Activated naive CD8-positive, alpha-beta T cell treated with anti-CD3 and anti-CD28 coated beads for 36 hours (primary cell): ENCODE measurements at places on chromosomes 13 and 19. TPM values are rescaled to one million over a fixed set of nuclear protein-coding genes. Genes with fewer than 3 reads are reported as not detected.

DNA sequence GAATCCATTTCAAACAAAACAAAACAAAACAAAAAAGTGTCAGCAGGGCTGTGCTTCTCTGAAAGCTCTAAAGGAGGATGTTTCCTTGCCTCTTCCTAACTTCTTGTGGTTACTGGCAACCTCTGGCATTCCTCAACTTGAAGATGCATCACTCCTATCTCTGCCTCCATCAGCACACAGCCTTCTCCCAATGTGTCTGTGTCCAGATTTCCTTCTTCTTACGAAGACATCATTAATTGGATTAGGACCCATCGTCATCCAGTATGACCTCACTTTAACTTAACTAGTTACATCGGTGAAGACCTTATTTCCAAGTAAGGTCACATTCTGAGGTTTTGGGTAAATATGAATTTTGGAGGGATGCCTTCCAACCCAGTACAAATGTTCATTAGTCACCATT, 33.8 kb upstream of the GTF2F2 start:
- H3K4me1 ChIP-seq = peaks cover 2% of the 10 kb centered on the region
- H3K27ac ChIP-seq = no peak overlapping the region
- no peak overlapping the region for H3K4me3 ChIP-seq
- H3K36me3 ChIP-seq = no peaks in the 10 kb centered on the region
- H3K27me3 ChIP-seq = peaks cover 4% of the 10 kb centered on the region
- no peak for DNase-seq

- H3K27ac ChIP-seq = no peak overlapping the region
- peaks cover 45% of the 10 kb centered on the region for H3K36me3 ChIP-seq
- no peak for DNase-seq
- H3K4me3 ChIP-seq = no peak overlapping the region
- peaks cover 26% of the 10 kb centered on the region for H3K4me1 ChIP-seq
- no peaks in the 10 kb centered on the region for H3K27me3 ChIP-seq
Measured at GRCh38 chr13:29576581-29576980, 18.9 kb downstream of the SLC7A1 start.

- H3K27me3 ChIP-seq = no peaks in the 10 kb centered on the region
- peak; percentile 63 for DNase-seq
- H3K36me3 ChIP-seq = peaks cover 5% of the 10 kb centered on the region
- H3K4me3 ChIP-seq = peak overlapping the region; percentile 71
- peaks cover 11% of the 10 kb centered on the region for H3K4me1 ChIP-seq
Measured at GRCh38 chr19:18109733-18110608, 12.4 kb downstream of the MAST3 start.

Gene LHFPL6
- 1.6 TPM for total RNA-seq

Gene C19orf67
- not detected for total RNA-seq

- H3K4me1 ChIP-seq = peaks cover 63% of the 10 kb centered on the region
- peak overlapping the region; percentile 56 for H3K27ac ChIP-seq
- peaks cover 20% of the 10 kb centered on the region for H3K36me3 ChIP-seq
- no peak overlapping the region for H3K4me3 ChIP-seq
- H3K27me3 ChIP-seq = no peaks in the 10 kb centered on the region
- no peak for DNase-seq
Measured at GRCh38 chr19:29677001-29677817, 11.9 kb downstream of the PLEKHF1 start.

DNA sequence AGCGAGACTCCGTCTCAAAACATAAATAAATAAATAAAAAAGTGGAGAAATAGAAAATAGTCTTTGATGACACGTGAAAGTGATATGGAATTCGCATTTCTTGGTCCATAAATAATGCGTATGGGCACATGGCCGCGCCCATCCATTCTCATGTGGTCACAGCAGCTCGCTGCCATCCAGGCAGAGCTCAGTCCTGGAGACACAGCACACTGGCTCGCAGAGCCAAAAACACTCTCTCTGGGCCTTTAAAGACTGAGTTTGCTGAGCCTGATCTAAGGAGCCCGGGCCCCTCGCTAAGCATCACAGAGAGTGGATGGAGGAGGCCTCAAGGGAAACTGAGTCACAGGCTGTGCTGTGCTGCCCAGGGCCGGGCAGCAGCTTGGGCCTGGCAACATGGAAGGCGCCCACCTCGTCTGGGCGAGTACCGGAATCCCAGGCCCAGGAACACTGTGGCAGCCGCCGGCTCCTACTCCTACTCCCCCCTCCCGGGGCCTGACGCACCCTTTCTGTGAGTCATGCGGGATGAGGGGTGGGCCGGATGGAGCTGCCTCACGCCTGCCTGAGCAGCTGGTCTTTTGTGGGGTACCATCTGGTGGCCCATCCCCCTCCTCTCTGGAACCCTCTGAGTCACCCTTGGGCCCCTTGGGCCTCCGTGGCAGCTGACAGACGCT, 28.9 kb upstream of the CACTIN start:
- H3K4me3 ChIP-seq = no peak overlapping the region
- no peaks in the 10 kb centered on the region for H3K4me1 ChIP-seq
- no peaks in the 10 kb centered on the region for H3K27me3 ChIP-seq
- DNase-seq = no peak
- no peak overlapping the region for H3K27ac ChIP-seq
- H3K36me3 ChIP-seq = peaks cover 8% of the 10 kb centered on the region

- H3K4me3 ChIP-seq = no peak overlapping the region
- peaks cover 45% of the 10 kb centered on the region for H3K4me1 ChIP-seq
- DNase-seq = no peak
- no peaks in the 10 kb centered on the region for H3K27me3 ChIP-seq
- no peaks in the 10 kb centered on the region for H3K36me3 ChIP-seq
Measured at GRCh38 chr13:50592412-50593155, 250.9 kb downstream of the DLEU7 start.

- H3K4me3 ChIP-seq = no peak overlapping the region
- H3K4me1 ChIP-seq = no peaks in the 10 kb centered on the region
- no peaks in the 10 kb centered on the region for H3K27me3 ChIP-seq
- no peaks in the 10 kb centered on the region for H3K36me3 ChIP-seq
- no peak overlapping the region for H3K27ac ChIP-seq
Measured at GRCh38 chr19:53696951-53697350, 65.2 kb downstream of the DPRX start.

GRCh38 chr13:23956106-23956505, 58.8 kb upstream of the C1QTNF9B start:
- H3K27me3 ChIP-seq = peaks cover 16% of the 10 kb centered on the region
- H3K4me1 ChIP-seq = peaks cover 7% of the 10 kb centered on the region
- H3K36me3 ChIP-seq = no peaks in the 10 kb centered on the region
- no peak overlapping the region for H3K27ac ChIP-seq

DNA sequence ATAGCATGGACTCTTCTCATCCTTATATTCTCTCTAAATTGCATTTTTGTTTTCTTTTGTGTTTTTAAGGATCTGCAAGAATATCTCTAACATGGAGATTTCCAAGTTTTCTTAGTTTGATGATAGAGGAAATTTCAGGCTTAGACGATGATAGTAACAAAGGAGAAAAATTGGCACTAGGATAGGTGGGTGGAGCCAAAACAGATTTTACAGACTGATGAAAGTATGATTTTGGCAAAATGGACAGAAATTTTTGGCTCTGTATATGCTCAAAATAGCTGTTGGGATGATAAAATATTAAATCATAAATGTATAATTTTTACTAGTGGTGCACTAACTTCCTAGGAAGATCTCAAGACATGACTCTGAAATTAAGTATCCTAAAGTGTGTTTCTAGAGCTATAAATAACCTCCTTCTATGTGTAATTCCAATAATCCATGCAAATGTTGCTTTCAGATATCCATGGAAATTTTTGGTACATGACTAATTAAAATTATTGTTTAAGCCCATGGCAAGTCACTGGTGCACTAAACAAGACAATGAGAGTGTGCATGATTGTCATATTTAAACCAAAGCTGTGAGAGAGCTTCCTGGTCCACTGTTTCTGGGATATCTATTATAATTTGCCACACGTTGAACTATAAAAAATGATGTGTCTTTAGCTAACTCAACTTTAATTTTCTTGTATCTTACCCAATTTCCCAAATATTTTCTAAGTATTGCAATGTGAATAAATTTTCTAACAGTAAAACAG, 55.8 kb upstream of the NBEA start:
- peaks cover 6% of the 10 kb centered on the region for H3K27me3 ChIP-seq
- H3K4me1 ChIP-seq = no peaks in the 10 kb centered on the region
- no peaks in the 10 kb centered on the region for H3K36me3 ChIP-seq
- DNase-seq = no peak

GRCh38 chr13:113105921-113106452, 396 bp downstream of the F7 start:
- DNase-seq = no peak
- H3K36me3 ChIP-seq = peaks cover 3% of the 10 kb centered on the region
- H3K4me1 ChIP-seq = peaks cover 3% of the 10 kb centered on the region
- no peak overlapping the region for H3K4me3 ChIP-seq
- H3K27me3 ChIP-seq = peaks cover 4% of the 10 kb centered on the region
- no peak overlapping the region for H3K27ac ChIP-seq

- peaks cover 10% of the 10 kb centered on the region for H3K27me3 ChIP-seq
- DNase-seq = no peak
- no peak overlapping the region for H3K27ac ChIP-seq
- no peak overlapping the region for H3K4me3 ChIP-seq
- no peaks in the 10 kb centered on the region for H3K4me1 ChIP-seq
Measured at GRCh38 chr13:60075850-60076249, 87.9 kb downstream of the DIAPH3 start.

DNA sequence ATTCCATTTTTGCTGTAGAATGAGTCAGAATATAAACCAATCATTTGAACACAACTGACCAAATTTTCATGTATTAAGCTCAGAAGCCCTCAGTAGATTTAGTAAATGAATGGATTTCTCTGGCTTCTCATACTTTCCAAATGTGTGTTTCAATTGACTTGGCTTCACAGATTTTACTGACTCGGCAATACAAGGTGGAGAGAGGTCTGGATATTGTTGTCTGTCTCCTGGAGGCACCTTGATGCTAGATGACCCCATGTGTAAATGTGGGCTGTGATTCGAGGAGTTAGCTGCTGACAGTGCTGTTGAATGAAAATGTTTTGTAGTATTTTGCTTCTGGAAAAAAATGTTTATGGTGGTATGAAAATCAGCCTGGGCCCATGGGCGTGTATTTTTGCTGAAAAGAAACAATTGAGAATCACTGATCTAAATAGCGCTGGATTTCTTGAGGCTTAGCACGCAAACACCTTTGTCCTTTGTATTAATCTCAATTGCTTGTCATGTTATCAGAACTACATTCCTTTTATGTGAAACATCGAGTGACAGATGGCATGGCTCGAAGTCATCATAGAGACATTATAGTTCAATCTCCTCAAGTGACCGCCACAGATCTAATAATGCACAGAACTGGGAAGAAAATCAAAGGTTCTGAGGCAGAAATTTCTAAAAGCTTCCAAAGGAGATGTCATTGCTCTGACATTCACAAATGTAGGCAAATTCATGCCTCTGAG, 41.2 kb upstream of the UBAC2 start:
- peaks cover 4% of the 10 kb centered on the region for H3K27me3 ChIP-seq
- H3K27ac ChIP-seq = no peak overlapping the region
- no peak for DNase-seq
- H3K4me1 ChIP-seq = no peaks in the 10 kb centered on the region
- no peaks in the 10 kb centered on the region for H3K36me3 ChIP-seq
- H3K4me3 ChIP-seq = no peak overlapping the region

- no peaks in the 10 kb centered on the region for H3K36me3 ChIP-seq
- peaks cover 15% of the 10 kb centered on the region for H3K27me3 ChIP-seq
- no peak overlapping the region for H3K27ac ChIP-seq
Measured at GRCh38 chr13:20964904-20965303, 62.4 kb upstream of the XPO4 start.

Gene TUBB4A
- total RNA-seq = 7.3 TPM

Gene ZNF546
- total RNA-seq = 3.8 TPM

DNA sequence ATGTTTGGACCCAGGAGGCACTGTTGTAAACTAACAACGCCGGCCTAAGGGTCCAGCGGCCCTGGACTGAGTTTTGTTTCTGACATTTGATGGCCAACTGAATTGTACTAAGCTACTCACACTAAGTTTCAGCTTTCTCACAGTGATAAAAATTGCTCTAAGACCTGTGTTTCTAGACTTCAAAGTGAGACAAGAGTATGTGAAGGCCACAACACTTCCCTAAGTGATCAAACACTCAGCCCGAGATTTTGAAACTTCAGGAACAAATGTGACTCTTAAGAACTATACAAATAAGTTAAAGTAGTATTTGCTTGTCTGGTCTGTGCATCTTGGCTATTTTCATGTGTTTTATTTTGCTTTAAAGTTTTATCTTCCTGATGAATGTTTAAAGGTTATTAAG, 30.2 kb downstream of the EFNB2 start:
- H3K36me3 ChIP-seq = no peaks in the 10 kb centered on the region
- no peak for DNase-seq
- H3K4me1 ChIP-seq = peaks cover 3% of the 10 kb centered on the region

DNA sequence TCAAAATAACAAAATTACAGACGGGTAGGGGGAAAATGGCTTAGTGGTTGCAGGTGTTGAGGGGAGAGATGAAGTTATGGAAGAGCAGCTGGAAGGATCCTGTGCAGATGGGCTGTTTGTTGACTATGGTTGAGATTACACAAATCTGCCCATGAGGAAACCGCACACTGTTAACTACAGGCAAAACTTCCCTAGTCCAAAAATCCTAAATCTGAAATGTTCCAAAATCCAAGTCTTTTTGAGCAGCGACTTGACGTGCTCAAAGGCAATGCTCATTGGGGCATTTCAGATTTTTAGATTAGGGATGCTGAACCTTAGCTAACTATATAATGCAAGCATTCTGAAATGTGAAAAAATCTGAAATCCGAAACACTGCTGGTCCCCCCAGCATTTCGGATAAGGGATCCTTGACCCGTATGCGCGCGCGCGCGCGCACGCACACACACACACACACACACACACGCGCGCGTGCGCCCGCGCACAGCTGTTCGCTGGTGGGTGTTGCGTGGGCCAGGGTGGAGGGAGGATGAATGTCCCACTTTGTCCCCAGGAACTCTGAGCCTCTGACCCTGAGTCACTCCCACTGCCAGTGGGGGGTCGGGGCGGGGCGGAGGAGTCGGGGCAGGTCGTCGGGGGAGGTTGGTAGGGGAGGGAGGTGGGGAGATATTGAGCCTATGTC, 6.8 kb downstream of the F2RL3 start:
- H3K27me3 ChIP-seq = peaks cover 68% of the 10 kb centered on the region
- H3K4me1 ChIP-seq = peaks cover 18% of the 10 kb centered on the region
- no peak overlapping the region for H3K4me3 ChIP-seq
- no peak for DNase-seq
- peaks cover 2% of the 10 kb centered on the region for H3K36me3 ChIP-seq

DNA sequence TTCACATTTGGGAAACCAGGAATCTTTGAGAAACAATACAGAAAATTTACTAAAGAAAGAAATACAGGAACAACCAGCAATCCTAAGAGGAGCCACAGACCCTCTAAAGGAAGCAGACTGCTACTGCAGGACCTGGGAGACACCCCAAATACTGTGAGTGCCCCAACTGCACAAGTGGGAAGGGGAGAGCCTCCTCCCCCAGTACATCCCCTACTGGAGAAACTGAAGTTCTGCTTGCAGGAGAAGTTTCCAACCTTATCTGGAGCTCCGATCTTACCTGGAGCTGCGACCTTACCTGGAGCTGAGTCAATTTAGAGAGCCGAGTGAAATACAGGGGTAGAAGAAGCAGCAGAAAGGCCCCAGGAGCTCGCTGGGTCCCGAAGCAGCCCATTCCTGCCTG, 236.4 kb upstream of the SPRY2 start:
- H3K27ac ChIP-seq = no peak overlapping the region
- no peaks in the 10 kb centered on the region for H3K4me1 ChIP-seq
- DNase-seq = no peak
- no peak overlapping the region for H3K4me3 ChIP-seq
- no peaks in the 10 kb centered on the region for H3K36me3 ChIP-seq
